Stimulated activated CD4-positive, alpha-beta T cell treated with anti-CD3 and anti-CD28 coated beads, Interleukin-4, amount 100 ng/mL, for 48 hours (primary cell): ENCODE measurements at places on chromosomes 7 and 10.

DNA sequence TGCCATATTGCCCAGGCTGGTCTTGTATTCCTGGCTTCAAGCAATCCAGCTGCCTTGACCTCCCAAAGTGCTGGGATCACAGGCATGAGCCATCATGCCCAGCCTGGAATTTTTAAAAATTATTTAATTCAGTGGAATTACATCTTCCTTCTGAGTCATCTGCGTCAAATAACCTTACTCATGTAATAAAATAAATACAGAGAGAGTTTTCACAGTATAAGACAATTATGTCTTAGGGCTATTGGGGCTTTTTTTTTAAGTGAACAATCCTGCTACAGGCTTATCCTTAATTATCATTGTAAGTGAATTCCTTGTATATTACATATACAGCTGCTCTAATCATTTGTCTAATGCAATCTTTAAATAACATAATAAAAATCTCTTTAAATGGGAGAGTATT lies 108.3 kb downstream of the MAPK8 start:
- DNase-seq = no peak

DNA sequence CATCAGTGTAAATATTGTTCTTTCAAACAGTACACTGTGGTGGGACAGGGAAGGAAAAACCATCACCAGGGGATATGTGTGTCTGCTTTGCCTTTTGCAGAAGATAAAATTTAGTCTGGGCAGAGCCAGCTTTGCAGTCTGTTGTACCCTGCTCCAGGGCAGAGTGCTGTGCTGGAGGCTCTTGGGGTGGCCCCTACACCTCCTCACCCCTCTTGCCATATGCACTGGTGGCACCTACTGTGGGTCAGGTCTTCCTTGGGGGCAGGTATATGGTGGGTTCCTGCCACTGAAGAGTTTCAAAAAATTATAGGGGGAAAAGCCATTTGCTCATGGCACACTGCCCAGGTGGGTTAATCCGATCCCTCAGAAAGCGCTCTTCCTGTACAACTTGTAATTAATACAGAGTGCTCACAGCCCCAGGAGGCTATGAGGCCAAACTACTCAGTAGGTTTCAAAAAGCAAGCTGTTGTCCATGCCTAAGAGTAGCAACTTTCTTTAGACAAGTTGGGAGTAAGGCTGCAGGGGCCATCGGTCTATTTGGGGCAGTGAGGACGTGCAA lies 112.7 kb upstream of the BMPER start:
- no peak for DNase-seq

DNA sequence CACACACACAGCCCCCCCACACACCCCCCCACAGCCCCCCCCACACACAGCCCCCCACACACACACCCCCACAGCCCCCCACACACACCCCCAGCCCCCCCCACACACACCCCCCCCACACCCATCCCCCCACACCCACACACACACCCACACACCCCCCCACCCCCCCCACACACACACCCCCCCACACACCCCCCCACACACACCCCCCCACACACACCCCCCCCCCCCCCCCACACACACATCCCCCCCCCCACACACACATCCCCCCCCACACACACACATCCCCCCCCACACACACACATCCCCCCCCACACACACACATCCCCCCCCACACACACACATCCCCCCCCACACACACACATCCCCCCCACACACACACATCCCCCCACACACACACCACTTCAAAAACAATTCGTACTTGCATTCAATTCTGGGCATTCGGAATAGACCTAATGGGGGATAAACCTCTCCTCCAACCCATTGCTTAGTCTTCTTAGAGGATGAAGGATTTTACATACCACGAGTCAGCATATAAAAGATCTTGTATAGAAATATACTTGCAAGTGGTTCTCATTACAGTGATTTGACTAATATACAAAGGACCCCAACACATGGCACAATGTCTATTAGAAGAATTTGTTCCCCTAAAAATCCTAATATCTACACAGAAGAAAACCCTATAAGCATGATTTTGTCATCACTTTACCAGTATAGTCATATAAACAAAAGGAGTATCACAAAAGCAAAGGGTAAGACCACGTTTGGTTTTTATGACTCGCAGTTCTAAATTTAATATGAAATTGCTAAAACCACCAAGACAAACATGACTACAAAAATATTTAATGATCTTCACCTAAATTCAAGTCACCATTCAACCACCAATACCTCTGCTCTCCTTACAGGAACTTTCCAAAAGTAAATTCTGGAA lies 80.9 kb downstream of the DIP2C start:
- DNase-seq = no peak

DNA sequence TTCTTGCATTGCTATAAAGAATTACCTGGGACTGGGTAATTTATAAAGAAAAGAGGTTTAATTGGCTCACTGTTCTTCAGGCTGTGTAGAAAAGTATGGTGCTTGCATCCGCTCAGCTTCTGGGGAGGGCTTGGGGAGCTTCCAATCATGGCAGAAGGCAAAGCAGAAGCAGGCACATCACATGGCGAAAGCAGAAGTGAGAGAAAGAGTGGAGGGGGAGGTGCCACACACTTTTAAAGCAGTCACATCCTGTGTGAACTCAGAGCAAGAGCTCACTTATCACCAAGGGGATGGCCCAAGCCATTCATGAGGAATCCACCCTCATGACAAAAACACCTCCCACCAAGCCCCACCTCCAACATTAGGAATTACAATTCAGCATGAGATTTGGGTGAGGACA lies 303.5 kb downstream of the OTUD1 start:
- no peak for DNase-seq

DNA sequence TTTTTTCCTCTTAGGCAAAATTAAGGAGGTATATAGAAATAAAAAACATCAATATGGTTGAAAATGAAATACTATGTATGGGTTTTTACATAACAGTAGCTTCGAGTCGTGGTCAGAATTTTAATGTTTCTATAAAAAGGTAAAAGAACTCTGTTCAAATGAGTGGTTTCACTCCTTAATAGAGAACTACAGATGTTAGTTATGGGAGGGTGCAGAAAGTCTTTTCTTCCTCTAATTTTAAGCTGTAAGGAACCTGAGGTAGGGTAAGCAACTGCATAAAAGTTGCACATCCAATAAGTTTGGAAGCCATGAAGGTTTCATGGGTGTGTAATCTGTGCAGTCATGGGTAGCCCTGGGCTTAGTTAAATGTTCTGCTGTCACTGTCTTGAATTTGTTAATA lies 141.3 kb downstream of the SUGCT start:
- no peak for DNase-seq
